Right cardiac atrium (tissue), 5 donors: ENCODE measurements at places on chromosomes 6 and 20. TPM values are rescaled to one million over a fixed set of nuclear protein-coding genes. Genes with fewer than 3 reads are reported as not detected.

TINAG gene
- 0.09 TPM for polyA plus RNA-seq

DNAH8 gene
- not detected for polyA plus RNA-seq

MCHR2 gene
- not detected for polyA plus RNA-seq

TGM3 gene
- polyA plus RNA-seq, result 0.05 TPM

GRCh38 chr20:46199198-46199597 lies 81.1 kb downstream of the CD40 start:
- peak; percentile 72 for DNase-seq

DNA sequence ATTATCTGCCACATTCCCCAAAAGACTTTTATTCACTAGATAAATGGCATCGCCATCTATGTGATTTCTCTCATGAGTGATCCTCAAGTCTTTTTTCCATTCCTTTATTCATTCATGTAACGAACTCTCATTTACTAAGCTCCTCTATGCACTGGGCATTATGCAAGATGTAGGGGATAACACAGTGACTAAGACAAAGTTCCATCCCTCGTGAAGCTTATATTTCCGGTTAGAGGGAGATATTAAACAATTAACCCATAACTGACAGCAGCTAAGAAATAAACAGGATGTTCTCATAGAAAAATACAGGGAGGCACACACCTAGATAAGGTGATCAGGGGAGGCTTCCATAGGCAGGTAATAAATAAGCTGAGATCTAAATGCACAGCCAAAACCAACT lies 17.2 kb upstream of the PREX1 start:
- no peak for DNase-seq

GRCh38 chr20:43456809-43457639 lies 672 bp upstream of the SRSF6 start:
- peak; percentile 90 for DNase-seq

DNA sequence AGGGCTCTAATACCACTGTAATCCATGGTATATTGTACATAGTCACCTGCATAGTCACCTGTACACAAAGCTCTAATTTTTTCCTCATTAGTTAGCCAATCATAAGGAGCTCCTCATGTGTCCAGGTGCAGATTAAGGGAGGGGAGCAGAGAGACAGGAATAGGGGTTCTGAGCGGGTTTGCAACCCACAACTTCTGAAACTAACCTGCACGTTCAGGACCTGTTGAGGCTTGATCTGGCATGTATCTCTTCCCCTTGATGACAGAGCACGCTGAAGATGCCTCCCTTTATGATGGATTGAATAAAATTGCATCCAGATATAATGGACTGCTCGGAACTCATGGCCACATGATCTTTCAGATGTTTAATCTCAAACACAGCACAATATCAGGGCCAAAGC lies 179.4 kb upstream of the PRND start:
- no peak for DNase-seq

- DNase-seq, result no peak
Measured at GRCh38 chr6:14312587-14312986, 195.0 kb downstream of the CD83 start.

- no peak for DNase-seq
Measured at GRCh38 chr6:14664112-14664601, 546.6 kb downstream of the CD83 start.

DNA sequence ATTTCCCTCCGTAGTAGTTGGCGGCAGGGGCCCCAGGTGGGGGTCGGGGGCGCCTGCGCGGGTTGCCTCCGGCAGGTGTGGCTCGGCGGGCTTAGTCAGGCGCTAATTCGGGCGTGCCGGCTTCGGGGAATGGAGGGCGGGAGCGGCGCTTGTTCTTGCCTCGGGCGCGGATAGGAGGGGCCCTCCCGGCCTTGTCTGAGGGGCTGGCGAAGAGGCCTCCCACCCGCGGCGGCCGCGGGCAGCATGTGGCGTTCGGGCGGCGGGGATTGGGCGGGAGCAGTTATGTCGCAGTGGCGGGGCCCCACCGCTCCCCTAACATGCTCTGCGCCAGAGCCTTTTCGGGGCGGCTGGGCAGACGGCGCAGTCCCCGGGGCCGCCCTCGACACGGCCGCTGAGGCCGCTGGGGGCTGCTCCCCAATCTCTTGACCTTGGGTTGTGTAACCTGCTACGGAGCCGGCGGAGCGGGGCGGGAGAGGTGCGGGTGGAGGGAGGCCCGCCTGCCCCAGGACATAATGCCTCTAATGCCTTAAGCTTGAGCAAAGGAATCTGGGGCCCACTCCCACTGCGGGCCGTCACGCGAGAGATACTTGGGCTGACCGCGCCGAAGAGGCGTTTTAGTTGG lies 1.1 kb downstream of the AMD1 start:
- DNase-seq, result peak; percentile 74

DNA sequence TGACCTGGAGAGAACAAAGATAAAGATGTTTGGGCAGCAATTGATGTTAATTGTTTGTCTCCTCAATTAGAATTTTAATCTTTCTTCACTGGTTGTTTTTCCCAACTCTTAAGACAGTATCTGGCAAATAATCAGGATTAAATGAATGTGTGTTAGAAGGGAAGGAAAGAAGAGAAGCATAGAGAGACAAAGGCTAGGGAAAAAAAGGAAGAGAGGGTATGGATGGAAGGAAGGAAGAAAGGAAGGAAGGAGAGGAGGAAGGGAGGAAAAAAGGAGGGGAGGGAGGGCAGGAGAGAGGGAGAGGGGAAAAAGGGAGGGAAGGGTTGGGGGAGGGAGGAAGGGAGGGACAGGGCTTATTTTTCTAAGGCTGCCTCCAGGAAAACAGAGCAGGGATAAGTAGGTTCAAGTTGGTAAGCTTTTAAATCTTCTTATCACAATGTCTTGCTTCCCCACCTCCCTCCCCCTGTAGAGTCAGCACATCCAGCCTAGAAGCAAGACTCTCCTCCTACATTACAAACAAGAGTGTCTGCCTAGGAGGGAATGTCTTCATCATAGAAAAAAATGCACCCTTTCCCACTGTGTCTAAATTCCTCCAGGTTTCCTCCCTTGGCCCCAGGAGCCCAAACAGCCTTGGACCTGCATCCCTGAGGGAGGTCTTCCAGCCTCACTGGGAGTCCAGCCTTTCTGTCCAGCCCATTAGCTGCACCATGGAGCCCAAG lies 447.8 kb upstream of the JARID2 start:
- no peak for DNase-seq

DNA sequence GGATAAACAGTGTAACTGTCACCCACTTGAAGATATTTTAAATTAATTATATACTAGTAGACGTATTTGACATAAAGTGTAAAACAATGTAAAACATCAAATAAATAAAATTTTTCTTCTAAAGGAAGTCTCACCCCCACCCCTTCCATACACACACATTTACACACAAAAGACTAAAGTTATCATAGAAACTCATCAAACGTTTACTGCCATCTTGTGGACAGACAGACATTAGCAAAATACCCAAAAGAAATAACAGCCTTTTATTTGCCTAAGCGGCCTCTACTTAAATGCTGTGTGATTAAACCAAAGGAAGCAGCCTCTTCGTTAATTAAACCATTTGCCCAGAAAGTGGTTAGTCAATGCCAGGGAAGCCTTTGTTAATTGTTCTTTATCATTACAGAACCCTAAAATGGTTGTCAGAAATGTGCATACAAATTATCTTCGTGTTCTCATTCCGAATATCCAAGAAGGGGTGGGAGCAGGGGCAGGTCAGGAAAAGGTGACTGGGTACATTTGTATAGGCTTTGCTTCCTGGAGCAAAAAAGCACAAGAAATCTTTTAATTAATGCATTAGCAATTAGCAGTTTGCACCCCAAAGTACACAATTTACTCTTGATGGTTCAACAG lies 176.2 kb upstream of the SASH1 start:
- DNase-seq, result no peak

DNA sequence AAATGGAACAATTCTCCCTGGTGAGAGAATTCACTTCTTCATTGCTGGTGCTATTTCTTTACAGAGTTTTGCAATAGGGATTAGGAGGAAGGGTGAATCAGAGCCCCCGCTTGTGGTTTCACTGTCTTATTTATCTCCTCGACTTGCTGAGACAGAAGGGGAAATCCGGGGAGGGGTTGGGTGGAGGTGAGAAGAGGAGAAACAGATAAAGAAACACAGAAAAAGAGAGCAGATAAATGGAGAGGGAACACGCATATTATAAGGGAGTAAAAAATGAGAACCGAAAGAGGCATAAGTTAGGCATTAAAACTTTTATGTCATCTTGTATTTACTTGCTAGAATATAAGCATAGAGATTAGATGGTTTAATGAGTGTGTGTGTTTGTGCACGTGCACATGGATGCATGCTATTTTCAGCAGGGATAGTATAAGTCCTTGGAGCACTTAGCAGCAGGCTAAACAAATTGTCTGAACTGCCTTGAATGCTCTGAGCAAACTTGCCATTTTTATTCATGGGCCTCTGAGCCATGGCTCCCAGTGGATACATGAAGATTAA lies 105.0 kb downstream of the OLIG3 start:
- no peak for DNase-seq

DNA sequence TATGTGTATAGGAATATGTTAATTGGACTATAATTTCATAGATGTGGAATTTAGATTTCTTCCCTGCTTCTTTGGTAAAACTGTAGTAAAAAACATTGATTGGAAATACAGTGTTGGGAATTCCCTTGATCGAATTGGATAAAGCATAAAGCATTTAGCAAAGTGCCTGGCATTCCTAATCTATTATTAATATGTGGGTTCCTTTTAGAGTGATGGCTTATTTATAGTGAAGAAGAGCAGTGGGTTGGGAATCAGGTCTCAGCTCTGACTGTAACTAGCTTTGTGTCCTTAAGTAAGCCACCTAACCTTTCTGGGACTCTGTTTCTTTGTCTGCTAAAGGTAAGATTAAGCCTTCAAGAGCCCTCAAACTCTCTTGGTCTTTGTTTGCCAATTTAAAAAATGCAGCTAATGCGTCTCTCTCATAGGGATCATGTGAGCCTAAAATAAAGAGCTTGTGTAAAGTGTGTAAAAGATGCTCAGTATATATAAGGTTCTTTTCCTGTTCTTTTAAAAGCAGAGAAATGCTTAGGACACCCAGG lies 53.3 kb downstream of the KCNS1 start:
- DNase-seq, result no peak

DNA sequence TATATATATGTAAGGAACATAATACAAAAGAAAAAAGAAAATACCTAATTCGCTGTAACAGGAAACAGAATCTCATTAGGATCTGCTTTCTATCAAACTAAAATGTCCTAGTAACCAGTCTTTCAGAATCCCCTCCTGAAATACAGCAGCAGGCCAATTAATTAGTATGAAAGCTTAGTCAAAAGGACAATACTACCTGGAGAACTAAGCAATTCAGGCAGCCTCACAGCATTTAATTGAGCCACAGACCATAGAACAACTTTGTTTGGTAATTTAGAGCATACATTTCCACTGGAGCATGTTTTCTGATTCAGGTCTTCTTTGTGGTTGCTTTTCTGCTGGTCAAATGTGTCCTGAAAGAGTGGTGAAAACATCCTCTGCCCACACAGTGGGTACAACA lies 516.0 kb downstream of the LMBRD1 start:
- DNase-seq, result no peak
